Effector CD8-positive, alpha-beta T cell (primary cell): ENCODE measurements at places on chromosomes 13 and 19.

- no peak for DNase-seq
These were observed 41.2 kb downstream of the USP12 start for GRCh38 chr13:27130223-27130978.

GRCh38 chr19:41000310-41000737 lies 9.2 kb downstream of the CYP2B6 start:
- DNase-seq: no peak

- no peak for DNase-seq
These were observed 3.4 kb downstream of the ZMYM2 start for GRCh38 chr13:19961924-19962323.

DNA sequence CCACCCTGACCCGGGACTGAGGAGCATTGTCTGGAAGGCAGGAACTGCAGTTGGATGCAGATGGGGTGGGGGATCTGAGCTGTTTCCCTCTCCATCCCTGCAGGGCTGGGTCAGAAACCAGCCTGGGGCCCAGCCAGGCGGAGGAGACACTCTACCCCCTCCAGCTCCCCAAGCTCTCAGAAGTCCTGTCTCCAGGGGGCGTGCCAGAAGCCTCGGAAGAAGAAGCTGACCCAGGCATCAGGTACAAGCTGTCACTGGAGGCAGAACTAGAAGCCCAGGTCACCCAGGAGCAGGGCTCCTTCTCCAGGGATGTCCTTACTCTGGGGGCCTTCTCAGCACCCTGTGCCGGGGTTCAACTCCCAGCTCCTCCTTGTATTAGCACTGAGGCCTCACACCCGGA lies 15.5 kb downstream of the SIX5 start:
- DNase-seq: no peak

GRCh38 chr13:93932901-93933300 lies 546.6 kb downstream of the DCT start:
- DNase-seq: no peak

DNA sequence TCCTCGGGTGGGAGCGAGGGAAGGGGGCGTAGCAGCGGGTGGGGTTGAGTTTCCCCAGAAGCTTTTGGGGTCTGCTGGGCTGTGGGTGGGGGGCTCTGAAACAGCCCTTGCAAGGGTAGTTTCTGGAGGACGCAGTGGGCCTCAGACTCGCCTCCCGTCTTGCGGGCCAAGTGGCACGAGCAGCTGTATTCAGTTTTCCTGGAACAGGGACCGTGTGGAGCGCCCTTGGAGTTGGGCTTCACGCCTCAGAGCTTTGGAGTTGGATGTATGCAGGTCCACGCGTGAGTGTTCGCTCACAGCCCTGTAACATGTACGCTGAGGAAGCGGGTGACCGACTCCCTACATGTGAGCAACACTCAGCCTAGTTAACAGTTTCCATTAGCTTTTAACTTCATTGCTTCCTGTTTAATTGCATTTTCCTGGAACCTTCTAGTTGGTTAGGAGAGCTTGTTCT lies 603 bp downstream of the TM9SF2 start:
- DNase-seq: peak; percentile 12
